ENCODE measurements at places on chromosomes 13 and 19. TPM values are rescaled to one million over a fixed set of nuclear protein-coding genes. Genes with fewer than 3 reads are reported as not detected.

RASAL3 gene
- not detected for total RNA-seq

- no peak overlapping the region for H3K4me3 ChIP-seq
- H3K36me3 ChIP-seq = no peaks in the 10 kb centered on the region
- no peak overlapping the region for H3K27ac ChIP-seq
Measured at GRCh38 chr13:70644052-70644451, 535.8 kb upstream of the KLHL1 start.

APOE gene
- total RNA-seq = 458 TPM

DNA sequence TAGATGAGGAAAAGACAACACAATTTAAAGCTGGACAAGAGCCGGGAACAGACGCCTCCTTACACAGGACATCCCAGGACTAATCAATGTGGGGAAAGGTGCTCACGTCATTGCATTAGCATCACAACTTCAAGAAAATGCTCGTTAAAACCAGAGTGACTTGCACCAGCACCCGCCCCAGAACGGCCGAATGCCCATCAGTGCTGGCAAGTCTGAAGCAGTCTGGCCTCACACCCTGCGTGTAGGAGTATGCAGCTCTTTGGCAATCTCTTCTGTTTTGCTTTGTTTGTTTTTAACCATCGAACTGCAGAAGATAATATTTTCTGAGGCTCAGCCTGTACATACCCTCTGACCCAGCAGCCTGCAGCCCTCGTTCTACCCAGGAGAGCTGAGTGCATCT is 44.8 kb upstream of the LDLR start:
- no peak overlapping the region for H3K4me3 ChIP-seq
- peaks cover 11% of the 10 kb centered on the region for H3K36me3 ChIP-seq
- H3K27me3 ChIP-seq = no peaks in the 10 kb centered on the region
- no peak overlapping the region for H3K27ac ChIP-seq
- H3K4me1 ChIP-seq = no peaks in the 10 kb centered on the region
- DNase-seq = no peak

TLE2 gene
- not detected for total RNA-seq

GRCh38 chr13:39035204-39035603 is 2.7 kb downstream of the PROSER1 start:
- no peaks in the 10 kb centered on the region for H3K27me3 ChIP-seq
- DNase-seq = no peak
- peaks cover 30% of the 10 kb centered on the region for H3K4me1 ChIP-seq

GRCh38 chr13:43537124-43537523 is 249.6 kb downstream of the ENOX1 start:
- H3K27ac ChIP-seq = no peak overlapping the region
- H3K4me1 ChIP-seq = no peaks in the 10 kb centered on the region
- no peak for DNase-seq

DNA sequence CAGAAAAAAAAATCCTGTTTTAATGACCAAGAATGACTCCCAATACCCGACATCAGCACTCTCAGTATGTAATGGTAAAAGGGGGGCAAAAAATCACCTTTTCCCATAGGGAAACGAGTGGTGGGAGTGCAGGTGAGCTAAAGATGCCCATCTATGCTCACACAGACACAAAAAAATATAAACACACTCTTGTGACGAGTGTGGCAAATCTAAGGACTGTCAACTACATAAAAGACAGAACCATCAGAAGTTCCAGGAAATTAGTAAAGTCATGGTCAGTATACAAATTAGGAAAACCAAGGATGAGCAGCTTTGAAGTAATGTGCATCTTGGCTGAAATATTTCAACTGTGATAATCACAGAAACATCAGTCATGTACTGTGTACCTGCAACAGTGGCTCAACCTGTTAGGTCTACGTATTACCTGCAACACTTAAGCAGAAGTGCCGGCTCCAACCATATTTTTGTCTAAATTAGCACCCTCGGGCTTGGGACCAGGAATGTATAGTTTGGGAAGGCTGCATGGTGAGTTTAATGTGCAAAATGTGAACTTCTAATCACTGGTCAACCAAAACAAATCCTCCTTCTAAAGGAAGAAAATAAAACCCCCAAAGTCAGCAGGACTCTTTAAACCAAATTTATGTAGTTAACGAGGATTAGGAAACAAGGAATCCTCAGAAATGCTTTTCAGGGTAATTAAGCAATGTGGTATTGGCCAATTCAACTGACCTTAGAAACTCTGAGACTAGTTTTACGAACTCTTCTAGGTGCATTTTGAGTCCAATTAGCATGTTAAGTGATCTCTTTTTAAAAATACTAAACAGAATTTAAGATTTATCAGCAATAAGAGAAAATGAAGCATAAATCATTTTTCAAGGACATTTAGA is 24.3 kb downstream of the ANKRD10 start:
- no peak for DNase-seq
- H3K36me3 ChIP-seq = peaks cover 19% of the 10 kb centered on the region
- H3K4me3 ChIP-seq = no peak overlapping the region
- no peaks in the 10 kb centered on the region for H3K4me1 ChIP-seq
- H3K27ac ChIP-seq = no peak overlapping the region
- H3K27me3 ChIP-seq = no peaks in the 10 kb centered on the region

GRCh38 chr19:10826231-10826630 is 9.8 kb downstream of the TMED1 start:
- no peak overlapping the region for H3K27ac ChIP-seq
- H3K36me3 ChIP-seq = peaks cover 23% of the 10 kb centered on the region
- no peaks in the 10 kb centered on the region for H3K27me3 ChIP-seq

DNA sequence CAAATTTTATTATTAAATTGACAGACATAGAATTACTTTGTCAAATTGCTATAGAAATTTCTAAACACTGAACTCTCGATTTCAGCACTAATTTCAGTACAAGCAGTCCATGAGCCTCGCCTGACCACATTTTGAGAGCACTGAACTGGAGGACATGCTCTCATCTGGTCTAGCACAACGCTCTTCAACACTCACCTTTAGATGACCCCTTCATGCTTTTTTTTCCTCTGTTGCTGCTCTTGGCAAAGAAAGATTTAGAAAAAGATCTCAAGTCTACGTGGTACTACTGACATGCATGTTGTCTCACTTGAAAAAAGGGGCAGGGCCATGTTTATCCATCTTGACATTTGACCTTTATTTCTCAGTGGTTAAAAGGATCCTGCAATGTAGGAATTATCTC is 981.5 kb downstream of the DIAPH3 start:
- no peak overlapping the region for H3K27ac ChIP-seq
- no peak for DNase-seq

DNA sequence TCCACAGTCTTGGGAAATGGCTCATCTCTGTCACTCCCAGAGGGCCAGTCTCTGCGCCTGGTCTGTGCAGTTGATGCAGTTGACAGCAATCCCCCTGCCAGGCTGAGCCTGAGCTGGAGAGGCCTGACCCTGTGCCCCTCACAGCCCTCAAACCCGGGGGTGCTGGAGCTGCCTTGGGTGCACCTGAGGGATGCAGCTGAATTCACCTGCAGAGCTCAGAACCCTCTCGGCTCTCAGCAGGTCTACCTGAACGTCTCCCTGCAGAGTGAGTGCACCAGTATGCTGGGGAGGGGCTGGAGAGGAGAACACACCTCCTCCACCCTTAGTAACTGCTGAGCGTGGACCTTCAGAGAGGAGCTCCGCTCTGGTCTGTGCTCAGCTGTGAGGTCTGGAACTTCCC is 2.3 kb downstream of the SIGLEC9 start:
- no peak overlapping the region for H3K27ac ChIP-seq
- no peak for DNase-seq
- H3K4me3 ChIP-seq = no peak overlapping the region
- no peaks in the 10 kb centered on the region for H3K36me3 ChIP-seq
- peaks cover 4% of the 10 kb centered on the region for H3K27me3 ChIP-seq

GRCh38 chr13:37878496-37878895 is 8.9 kb upstream of the TRPC4 start:
- H3K4me1 ChIP-seq = no peaks in the 10 kb centered on the region
- no peaks in the 10 kb centered on the region for H3K27me3 ChIP-seq
- no peaks in the 10 kb centered on the region for H3K36me3 ChIP-seq
- no peak overlapping the region for H3K4me3 ChIP-seq
- no peak for DNase-seq

IGFL3 gene
- not detected for total RNA-seq

GRCh38 chr13:42298392-42298791 is 26.4 kb downstream of the AKAP11 start:
- H3K4me1 ChIP-seq = no peaks in the 10 kb centered on the region
- peaks cover 43% of the 10 kb centered on the region for H3K36me3 ChIP-seq
- H3K4me3 ChIP-seq = no peak overlapping the region
- H3K27me3 ChIP-seq = no peaks in the 10 kb centered on the region
- no peak for DNase-seq
- H3K27ac ChIP-seq = no peak overlapping the region
